Right hindlimb (tissue), 1 donor: ENCODE measurements at places on chromosomes 13 and 19.

GRCh38 chr13:73057284-73058063 is 1.3 kb upstream of the KLF5 start:
- DNase-seq: no peak

- DNase-seq: no peak
These were observed 30.8 kb downstream of the RGCC start for GRCh38 chr13:41488124-41488523.

- DNase-seq: peak; percentile 11
These were observed 53.3 kb downstream of the CEBPG start for GRCh38 chr19:33426621-33427361.

- DNase-seq: peak; percentile 64
These were observed 80.0 kb downstream of the KDM4B start for GRCh38 chr19:5048727-5049553.

DNA sequence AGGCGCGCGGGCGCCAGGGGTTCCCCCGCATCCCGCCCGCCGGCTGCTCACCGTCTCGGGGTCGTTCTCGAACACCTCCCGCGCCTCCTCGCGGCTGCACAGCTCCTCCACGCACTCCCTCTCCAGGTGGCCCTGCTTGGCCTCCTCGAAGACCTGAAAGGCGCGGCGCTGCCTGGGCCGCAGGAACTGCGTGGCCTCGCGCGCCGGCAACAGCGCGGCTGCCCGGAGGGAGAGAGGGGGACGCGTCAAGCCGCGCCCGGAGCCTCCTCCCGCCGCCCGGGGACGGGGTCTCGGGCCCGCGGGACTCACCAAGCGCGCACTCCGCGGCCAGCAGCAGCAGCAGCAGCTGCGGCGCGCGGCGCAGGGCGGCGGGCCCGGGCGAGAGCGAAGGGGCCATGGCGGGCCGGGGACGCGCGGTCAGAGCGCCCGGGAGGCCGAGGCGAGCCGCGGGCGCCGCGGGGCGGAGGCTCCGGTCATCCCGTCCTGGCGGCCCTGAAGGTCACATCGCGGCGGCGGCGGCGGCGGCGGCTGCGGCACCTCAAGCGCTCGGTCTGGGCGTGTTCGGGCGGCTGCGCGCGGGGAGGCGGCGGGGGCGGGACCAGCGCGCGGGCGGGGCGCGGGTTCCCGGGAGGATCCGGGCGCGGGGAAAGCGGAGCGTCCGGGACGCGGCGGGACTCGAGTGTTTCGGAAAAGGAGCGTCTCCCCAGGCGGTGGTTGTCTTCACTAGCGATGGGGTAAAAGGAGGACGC is at the start of gene GAS6:
TSS of gene GAS6 (minus strand) at position 553 of the 749 bp plus-strand sequence. CDS start at position 397, 156 bp downstream.
- peak; percentile 53 for DNase-seq

- peak; percentile 69 for DNase-seq
These were observed 7.1 kb downstream of the RFX2 start for GRCh38 chr19:6103217-6103644.

DNA sequence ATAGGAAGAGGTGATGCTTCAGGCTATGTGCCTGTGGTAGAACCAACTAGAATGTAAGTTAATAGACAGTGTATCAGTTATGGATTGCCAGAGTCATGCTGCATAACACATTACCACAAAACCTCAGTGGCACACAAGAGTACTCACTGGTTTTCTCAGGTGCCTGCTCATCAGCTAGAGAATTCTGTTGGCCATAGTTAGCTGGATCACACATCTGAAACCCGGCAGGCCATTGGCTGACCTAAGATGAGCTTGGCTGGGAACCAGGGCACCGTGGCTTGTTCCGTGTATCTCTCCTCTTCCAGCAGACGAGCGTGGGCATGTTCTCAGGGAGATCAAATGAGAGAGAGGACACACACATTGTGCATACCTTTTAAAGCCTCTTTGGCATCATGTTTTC is 76.7 kb downstream of the TEX26 start:
- no peak for DNase-seq

- DNase-seq: no peak
These were observed 818.4 kb downstream of the DIAPH3 start for GRCh38 chr13:59345311-59345710.

DNA sequence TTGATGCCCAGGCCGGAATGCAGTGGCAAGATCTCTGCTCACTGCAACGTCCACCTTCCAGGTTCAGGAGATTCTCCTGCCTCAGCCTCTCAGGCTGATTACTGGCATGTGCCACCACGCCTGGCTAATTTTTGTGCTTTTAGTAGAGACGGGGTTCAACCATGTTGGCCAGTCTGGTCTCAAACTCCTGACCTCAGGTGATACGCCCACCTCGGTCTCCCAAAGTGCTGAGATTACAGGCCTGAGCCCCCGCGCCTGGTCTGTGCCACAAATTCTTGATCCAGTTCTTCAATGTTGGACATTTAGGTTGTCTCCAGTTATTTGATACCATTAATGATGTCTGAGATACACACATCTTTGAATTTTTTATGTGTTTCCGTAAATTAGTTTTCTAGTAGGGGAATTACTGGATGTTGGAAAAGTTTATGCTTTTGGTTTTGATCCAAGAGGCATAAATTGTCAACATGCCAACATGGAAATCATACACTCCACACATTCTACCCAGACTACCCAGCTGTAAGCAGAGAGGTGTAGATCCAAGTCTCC is 525 bp upstream of the COG3 start:
- DNase-seq: no peak

DNA sequence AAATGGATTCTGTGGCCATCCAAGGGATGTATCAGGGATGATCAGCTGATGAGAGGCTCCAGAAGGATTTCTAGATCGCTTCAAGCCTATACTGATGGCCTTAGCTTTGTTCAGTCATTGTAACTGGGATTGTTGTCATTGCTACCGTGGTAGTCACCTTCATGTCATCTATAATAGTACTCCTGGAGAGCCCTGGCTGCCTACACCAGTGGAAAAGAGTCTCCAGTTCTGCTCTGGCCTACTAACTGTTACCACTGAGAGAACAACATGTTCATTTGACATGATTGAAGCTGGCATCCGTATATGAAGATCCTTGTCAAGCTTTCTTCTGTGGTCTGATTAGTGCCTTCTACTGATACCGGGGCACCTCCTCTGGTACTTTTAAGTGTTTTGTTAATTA is 131.3 kb downstream of the B3GLCT start:
- DNase-seq: no peak

GRCh38 chr19:29872224-29872731 is 60.5 kb downstream of the CCNE1 start:
- DNase-seq: peak; percentile 36

DNA sequence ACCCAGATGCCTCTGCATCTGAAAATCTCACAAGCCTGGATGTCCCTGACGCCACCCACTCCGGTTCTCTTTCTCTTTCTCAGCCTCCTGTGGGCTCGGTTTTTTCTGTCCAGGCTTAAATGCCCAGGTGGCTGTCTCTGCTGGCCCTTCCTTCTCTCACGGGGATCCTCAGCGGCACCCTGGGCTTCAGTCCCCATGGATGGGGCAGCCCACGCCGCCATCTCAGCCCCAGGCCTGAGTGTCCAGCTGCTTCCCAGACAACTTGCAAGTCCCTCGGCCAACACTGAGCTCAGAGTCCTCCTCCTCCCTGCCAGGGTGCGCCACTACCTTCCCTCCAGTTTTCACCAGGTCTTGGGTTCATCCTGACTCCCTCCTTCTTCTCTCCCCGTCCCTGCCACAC is 6.4 kb downstream of the FBN3 start:
- no peak for DNase-seq

GRCh38 chr13:111399776-111400538 is 79.5 kb downstream of the TEX29 start:
- DNase-seq: peak; percentile 4

GRCh38 chr13:111847964-111848363 is 219.0 kb upstream of the SOX1 start:
- no peak for DNase-seq

DNA sequence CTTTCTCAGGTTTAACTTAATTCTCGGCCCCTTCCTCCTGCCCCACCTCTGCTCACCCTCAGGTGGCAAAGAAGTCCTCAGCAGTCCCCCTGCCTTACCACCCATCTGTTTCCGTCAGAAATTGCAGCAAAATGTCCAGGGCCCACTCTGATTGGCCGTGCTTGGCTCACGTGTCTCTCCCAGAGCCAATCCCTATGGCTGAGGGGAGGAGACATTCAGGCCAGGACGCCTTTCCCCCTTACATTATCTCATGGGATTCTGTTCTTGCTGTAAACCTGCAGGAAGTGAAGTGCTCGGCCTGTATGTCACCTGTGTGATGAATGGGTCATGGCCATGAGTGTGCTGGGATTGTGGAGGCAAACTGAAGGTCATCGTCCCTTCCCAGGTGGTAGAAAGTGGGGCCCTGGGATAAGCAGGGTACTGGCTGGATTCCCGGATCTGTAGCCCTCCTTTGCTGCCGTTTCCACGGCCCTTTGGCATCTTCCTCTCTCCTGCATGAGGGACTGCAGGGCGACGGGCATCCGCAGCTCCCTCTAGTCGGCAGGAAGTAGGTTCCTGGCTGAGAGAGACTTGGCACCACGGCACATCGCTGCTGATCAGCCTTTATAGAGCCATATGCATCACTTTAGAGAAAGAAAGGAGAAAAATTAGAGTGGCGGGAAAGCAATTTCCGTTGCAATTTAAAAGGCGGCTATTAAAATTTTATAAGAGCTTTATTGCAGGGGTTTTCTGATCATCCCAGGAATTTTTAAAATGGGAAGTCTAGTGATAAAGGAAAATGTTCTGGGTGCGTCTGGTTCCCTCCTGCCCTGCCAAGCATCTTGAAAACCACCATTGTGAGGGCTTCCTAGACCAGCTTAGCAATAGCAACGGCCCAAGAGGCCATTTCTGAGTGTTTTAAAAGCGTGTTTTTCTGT is 118.2 kb downstream of the SIPA1L3 start:
- DNase-seq: no peak

- no peak for DNase-seq
These were observed 174.6 kb downstream of the SPRY2 start for GRCh38 chr13:80166352-80166751.

DNA sequence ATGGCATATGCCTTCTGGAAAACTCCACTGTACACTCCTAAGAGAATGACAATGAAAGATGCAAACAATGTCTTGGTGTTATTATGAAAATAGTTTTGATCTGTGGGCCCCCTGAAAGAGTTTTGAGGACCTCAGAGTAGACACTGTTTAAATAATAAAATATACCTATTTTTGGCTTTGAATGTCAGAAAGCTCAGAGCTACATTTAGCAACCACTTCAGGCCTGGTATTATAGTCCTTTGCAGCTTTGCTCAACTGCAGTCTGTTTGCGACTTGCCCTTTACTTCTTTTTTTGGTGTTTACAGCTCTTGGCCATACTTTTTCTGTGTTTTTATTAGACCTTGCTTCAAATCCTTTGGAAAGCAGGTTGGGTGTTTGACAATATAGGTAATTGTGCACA is 5.8 kb upstream of the UBE2L5 start:
- no peak for DNase-seq

- no peak for DNase-seq
These were observed 4.4 kb downstream of the JAK3 start for GRCh38 chr19:17843292-17843827.

- DNase-seq: no peak
These were observed 6.1 kb upstream of the ERVV-1 start for GRCh38 chr19:53007606-53008005.

- no peak for DNase-seq
These were observed 3.4 kb upstream of the RPS11 start for GRCh38 chr19:49492573-49493405.

- no peak for DNase-seq
These were observed 595 bp downstream of the ZNF440 start for GRCh38 chr19:11814700-11815035.

DNA sequence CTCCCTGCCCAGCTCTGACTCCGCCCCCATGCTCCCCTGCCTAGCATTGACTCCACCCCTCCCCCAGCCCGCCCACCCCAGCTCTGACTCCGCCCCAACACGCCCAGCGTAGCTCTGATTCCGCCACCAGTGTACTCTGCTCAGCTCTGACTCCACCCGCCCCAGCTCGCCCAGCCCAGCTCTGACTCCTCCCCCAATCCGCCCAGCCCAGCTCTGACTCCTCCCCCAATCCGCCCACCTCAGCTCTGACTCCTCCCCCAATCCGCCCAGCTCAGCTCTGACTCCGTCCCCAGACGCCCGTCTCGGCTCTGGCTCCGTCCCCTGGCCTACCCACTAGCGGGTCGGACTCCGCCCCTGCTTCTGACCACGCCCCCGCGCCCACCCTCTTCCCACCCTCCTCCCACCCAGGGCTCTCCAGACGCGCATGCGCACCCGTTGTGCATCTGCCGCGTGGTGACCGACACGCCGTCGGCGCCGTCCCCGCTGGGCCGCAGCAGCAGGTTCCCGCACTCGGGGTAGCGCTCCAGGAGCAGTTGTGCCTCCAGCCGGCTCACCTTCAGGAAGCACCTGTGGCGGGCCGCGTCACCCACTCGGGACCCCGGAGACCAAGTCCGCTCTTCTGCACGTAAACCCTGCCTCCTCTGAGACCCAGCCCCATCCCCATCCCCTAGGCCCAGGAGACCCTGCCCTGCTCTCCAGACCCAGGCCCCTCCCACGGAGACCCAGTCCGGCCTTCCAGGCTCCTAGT is 10.2 kb downstream of the STAP2 start:
- DNase-seq: peak; percentile 98

DNA sequence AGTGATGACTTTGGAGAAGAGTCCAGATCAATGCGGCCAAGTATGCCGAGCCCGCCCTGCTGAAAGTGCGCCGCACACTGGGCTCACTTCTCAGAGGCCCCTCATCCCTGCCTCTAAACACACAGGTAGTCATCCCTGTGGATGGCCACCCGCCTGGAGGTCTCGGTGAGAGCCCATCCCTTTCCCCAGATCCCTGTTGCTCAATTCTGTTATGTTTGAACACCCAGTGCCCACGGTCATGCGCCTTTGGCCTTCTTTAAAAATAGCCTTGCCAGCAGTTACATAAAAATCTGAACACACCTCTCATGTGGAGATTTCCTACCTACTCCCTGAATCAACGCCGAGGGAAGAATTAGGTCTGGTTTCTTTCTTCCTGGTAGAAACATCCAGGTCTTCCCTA is 11.9 kb downstream of the ELAVL1 start:
- no peak for DNase-seq

DNA sequence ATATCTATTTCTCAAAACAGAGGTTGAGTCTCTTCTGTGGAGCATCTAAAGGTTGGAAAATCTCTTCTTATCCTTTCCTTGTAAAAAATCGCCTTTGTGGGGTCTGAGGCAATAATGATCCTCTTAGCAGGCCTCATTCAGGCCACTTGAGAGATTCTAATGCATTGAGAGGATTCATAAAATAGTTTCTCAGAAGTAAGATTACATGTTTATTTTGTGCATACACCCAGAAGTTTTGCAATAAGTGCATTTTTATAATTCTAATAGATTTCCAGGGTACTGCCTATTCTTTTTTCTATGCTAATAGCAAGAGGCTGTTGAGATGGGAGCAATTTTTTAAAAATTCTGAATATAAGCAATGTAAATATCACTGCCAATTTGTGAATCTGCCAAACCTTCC is 342.2 kb upstream of the KLF12 start:
- no peak for DNase-seq

DNA sequence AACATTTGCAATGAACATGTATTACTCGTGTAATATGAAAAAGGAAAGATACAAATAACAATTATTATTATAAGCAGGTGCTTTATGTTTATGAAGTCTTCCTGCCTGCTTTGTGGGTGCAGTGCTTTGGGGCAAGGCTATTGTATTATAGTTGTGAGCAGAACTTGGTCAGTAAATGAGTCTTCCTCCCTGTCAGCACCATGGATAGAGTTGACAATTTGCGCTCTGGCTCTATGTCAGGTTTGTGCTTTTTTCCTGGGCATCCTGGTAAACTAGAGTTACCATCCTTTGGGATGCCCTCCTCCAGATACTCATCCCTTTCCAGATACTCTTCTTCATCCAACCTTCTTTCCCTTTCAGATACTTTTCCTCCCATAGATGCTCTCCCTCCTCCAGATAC is 19.6 kb downstream of the ERICH6B start:
- DNase-seq: no peak
